ENCODE measurements at places on chromosomes 2 and 18.

GRCh38 chr2:96549967-96550786 lies 13.6 kb downstream of the ARID5A start:
- no peak for DNase-seq

DNA sequence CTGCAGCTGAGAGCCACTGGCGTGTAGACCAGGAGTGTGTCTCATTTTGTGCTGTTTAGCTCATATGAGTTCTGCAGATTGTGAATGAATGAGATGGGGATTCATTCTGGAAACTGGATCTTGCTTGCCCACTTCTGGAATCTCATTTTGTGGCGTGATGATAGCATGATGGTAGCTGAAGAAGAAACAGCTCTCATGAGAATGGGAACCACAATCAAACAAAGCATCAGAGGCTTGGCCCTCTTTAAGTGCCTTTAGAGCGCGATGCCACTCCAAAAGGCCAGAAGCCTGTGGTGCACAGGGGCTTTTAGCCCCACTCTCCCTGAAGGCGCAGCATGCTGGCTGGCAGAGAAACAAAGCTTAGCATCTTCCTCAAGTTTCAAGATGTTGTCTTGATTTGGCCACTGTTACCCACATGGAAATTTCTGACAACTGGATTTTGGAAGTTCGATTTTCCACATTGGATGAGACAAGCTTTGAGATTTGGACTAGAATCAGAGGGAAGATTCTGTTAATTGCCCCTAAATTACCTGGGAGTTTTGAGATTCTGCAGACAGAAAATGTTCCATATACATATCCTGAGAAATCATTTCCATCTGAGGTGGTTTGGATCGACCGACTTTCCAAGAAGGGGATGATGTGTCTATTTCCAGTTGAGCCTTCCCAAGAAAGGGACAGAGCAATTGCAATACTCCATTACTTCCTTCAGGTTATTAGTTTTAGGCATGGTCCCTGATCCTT lies 234.5 kb downstream of the VAPA start:
- DNase-seq: no peak

DNA sequence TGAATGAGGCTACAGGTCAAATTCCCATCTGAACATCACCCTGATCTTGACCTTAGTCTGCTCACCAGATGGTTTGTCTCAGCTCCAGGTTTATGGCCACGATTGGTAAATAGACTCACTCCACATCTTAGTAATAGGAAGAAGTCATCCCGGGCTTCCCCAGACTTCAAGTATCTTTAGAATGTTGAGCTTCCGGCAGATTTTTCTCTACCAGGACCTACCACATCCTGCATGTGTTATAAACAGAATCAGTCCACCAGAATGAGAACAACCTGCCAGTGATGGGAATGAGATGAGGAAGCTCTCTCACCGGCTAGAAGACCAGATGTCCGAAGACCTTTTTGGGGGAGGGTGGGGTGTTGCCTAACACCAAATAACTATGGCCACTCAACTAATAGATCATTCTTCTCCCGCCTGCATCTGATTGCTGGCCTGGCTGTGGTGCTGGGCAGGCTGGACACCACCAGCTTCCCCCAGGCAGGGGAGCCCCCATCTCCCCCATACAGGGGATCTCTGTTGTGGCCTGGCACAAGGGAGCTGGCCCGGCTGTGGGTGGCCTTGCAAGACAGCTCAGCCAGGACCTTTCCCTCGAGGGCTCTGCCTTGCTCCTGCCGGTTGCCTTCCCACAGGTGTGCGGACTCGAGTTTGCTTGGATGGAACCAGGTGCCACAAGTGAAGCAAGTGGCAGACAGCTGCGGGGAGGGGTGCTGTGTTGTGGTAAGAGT lies 88.5 kb downstream of the SH3RF3 start:
- no peak for DNase-seq

DNA sequence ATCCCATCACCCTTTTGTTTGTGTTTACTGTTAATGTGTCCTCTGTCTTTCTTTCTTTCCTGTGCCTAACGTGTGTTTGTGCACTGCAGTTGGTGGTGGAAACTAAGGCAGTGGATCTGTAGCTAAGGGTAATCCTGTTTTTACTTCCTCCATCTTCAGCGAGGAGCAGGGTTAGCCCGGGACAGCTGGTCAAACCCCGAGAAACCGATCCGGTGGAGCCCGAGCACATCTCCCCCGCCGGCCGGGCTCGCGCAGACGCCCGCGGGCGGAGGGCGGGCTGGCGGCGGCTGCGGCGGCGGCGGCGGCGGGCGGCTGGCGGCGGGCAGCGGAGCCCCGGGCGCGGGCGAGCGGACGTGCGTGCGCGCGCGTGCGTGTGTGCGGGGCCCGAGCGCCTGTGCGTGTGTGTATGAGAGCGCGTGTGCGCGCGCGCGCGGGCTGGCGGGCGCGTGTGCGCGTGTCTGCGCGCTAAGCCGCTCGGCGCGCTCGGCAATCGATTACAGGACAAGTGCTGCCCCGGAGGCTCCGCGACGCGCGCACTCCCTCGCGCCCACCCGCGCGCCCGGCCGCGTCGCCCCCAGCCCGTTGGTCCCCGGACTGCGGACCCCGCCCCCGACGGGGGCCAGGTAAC lies at the start of gene IKZF2:
IKZF2 (minus strand) TSS at position 176 of the 628 bp plus-strand sequence. CDS start 2,983 bp downstream, outside the sequence.
- peak; percentile 66 for DNase-seq

- DNase-seq: no peak
Observed at GRCh38 chr18:23538870-23539269, 35.6 kb downstream of the RMC1 start.

DNA sequence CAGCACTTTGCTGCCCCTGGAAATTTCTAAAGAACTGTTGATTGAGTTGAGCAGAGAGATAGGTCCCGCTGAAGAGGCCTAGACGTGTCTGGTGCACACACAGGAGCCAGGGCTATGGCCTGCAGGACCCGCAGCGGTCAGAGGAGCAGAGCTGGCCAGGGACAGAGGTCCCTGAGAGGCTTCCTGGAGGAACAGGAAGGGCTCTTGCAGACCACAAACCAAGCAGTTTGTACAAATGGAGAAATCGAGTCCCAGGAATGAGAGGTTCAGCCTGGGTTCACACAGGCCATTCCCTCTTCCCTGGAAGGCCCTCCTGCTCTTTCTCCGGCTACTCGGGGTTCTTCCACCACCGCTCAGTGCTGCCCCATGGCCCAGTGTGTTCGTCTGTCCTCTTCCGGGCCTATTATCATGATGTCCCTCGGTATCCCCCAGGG lies 1.2 kb upstream of the BIN1 start:
- DNase-seq: no peak

DNA sequence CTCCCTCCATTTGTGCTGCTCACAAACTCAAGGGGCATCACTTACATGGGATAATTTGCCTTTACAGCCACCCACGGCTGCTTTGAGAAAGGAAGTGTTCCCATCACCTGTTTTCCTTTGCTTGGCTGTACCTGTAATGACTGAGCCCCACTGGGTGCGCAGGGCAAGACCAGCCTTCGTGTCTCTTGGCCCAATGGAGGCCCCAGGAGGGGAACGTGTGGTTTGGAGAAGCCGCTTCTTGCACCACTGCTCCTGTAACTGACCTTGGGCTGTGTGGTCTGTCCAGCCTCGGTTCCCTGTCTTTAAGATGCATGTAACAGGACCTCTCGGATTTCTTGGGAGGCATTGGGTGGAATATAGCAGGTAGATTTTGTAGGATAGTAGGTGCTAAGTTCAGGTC lies 41.1 kb downstream of the LDLRAD4 start:
- no peak for DNase-seq

GRCh38 chr2:107719836-107720235 lies 106.9 kb upstream of the RGPD4 start:
- DNase-seq: no peak

DNA sequence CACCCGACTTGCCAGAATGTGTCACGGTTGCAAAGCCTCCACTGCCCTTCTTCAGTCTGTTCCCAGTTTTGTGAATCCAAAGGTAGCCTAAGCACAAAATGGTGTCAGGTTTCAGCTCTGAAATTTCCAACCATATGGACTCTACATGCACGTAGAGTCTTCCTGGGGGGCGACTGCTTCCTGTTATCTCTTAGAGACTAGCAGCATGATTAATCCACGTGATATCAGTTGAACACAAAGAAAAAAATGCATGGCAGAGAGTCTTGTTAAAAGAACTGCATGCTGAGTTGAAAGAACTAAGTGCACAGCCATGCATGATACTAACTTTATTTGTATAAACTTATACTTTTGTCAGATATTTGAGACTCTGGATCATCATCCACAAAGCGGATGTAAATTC lies 404.4 kb downstream of the SOCS6 start:
- DNase-seq: no peak

GRCh38 chr2:25194576-25195122 lies 26.3 kb upstream of the POMC start:
- no peak for DNase-seq

DNA sequence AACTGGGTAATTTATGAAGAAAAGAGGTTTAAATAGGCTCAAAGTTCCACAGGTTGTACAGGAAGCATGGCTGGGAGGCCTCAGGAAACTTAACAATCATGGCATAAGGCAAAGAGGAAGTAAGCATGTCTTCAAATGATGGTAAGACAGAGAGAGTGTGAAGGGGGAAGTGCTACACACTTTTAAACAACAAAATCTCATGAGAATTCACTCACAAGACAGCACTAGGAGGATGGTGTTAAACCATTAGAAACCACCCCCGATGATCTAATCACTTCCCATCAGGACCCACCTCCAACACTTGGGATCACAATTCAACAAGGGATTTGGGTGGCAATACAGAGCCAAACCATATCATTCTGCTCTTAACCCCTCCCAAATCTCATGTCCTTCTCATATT lies 34.9 kb downstream of the CFAP210 start:
- no peak for DNase-seq

DNA sequence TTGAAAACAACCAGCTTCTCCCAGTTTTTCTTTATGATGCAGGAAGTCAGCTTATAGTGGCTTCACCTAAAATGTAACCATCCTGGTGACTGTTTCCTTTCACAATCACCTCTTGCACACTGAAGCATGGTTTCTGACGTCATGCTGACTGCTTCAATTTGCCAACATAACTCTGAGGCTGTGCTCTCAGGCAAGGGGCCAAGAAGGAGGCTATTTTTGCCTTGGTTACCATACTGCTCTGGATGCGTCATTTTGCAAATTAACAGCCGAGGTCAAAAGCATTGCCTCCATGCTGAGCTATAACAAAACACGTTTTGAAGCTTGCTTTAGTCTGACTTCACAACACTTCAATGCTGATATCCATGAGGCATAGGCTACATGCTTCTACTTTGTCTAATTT lies 397.8 kb downstream of the METTL4 start:
- DNase-seq: no peak

DNA sequence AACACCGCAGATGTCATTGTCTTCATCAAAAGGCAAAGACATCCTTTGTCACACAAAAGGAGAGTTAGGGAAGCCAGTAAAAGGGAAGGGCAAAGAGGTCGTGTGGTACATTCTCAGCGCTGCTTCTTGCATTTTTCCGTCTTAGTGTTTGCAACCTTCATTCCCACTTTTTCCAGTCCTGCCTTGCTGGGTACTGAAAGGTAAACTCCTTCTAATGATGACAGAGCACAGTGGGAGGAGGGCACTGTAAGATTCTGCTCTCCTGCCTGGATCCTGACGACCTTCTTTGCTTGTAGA lies 424.3 kb upstream of the MEX3C start:
- DNase-seq: no peak

GRCh38 chr2:67486041-67486796 lies 89.1 kb downstream of the ETAA1 start:
- peak; percentile 1 for DNase-seq

GRCh38 chr18:449374-449773 lies 51.1 kb downstream of the COLEC12 start:
- no peak for DNase-seq

GRCh38 chr18:2716394-2717326 lies 61.1 kb downstream of the SMCHD1 start:
- no peak for DNase-seq

DNA sequence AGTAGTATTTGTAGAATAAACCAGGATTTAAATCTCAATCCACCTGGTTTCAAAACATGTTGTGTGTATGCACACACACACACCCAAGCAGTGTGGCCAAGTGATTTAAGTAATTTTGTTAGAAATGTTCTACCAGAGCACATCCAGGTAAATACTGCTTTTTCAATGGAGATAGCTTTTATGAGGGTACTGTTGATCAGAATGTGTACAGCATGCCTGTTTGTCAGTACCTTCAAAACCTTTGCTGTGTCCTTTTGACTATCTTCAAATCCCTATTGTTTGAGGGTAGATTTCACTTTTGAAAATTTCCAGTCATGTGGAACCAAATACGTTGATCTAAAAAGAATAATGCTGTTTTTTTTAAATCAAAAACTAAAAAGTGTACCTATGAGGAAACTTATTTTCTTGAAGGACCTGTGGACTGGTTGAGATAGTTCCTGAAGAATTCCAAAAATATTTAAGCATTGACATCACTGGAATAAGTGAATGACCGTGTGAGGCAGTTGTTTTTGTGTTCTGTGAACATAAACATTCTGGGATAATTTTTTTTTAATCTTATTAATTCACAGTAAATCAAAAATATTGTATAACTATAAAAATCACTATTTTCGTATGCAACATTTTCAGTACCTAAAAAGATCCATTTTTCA lies 70.9 kb downstream of the PTRHD1 start:
- no peak for DNase-seq

DNA sequence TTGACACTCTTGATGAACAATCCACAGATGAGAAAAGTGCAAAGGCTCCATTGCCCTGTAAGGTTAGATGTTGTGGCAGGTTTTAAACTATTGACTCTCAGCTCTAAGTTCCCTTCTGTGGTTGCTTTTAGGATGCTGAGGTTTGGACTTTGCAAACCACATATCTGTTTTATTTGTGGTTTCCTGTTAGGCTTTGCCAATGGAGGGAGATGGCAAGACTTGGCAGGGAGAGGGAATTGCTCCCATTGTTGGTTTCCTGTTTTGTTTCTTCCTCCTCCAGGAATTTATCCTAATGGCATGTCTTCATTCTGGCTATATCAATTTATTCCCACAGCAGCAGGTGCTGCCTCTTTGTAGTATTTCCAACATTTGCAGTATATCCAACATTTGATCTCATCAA lies 772.3 kb downstream of the LRRTM4 start:
- DNase-seq: no peak

DNA sequence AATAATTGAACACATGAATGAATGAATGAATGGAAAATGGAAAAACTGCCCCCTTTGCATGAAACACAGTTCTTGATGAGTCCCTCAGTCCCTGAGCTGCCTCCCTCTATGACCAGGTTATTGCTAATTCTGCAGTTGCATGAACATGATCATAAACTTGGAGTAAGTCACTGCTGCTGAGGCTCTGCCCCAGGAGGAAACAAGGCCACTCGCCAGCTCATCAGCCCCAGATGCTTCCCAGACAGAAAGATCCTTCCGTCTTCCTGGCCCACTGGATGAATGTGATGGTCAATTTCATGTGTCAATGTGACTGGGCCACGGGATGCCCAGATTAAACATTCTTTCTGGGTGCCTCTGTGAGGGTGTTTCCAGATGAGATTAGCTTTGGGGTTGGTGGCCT lies 16.4 kb downstream of the GPR45 start:
- DNase-seq: no peak

- DNase-seq: no peak
Observed at GRCh38 chr2:60529136-60529784, 24.2 kb downstream of the BCL11A start.
